ENCODE measurements at places on chromosomes 2 and 18. TPM values are rescaled to one million over a fixed set of nuclear protein-coding genes. Genes with fewer than 3 reads are reported as not detected.

GRCh38 chr2:105864262-105864661 lies 119.5 kb downstream of the NCK2 start:
- no peak for DNase-seq

The ALPI gene
- total RNA-seq = not detected

DNA sequence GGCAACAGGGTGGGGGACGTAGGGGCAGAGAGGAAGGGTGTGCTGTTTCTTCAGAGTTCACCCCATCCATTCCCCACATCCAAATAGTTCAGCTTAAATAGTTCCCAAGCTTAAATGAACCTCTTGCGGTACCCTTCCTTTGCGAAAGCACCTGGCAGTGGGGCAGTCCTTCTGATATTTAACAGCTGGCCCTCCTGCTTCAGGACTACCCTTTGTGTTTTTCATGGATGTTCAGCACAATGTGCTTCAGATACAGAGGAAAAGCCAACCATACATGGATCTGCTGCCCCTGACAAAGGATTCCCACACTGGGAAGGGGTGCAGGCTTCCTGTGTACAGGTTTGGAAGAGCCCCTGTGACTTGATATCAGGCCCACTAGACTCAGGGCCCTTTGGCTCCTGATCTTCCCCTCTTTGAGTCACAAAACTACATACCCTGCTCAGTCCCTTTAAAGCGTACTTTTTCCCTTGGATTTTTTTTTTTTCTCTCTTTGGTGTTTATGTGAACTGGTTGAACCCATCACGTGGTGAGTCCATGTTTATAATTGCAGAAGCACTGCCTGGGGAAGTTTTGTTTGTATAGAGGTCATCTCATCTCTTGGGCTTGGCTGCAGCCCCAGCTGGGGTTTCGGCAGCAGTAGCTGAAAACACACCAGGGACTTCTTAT lies 45.3 kb upstream of the IGFBP5 start:
- DNase-seq = peak; percentile 9

GRCh38 chr2:171086352-171087290 lies 74.1 kb downstream of the TLK1 start:
- DNase-seq = peak; percentile 39

The FAM124B gene
- total RNA-seq = not detected

DNA sequence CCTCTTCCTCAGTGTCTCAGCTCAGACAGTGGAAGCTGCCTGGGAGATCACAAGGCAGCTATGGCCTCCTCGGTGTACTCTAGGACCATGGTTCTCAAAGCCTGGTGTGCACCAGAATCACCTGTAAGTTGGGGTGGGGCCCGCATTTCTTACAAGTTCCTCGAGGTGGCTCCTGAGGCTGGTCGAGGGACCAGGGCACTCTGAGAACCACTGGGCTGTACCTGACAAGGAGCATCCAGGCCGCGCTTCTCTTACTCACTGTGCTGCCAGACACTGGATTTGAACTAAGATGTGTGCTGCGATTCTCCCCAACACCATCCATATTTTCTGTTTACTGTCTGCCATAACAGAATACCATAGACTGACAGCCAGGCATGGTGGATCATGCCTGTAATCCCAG lies 59.5 kb downstream of the DIPK1C start:
- no peak for DNase-seq

DNA sequence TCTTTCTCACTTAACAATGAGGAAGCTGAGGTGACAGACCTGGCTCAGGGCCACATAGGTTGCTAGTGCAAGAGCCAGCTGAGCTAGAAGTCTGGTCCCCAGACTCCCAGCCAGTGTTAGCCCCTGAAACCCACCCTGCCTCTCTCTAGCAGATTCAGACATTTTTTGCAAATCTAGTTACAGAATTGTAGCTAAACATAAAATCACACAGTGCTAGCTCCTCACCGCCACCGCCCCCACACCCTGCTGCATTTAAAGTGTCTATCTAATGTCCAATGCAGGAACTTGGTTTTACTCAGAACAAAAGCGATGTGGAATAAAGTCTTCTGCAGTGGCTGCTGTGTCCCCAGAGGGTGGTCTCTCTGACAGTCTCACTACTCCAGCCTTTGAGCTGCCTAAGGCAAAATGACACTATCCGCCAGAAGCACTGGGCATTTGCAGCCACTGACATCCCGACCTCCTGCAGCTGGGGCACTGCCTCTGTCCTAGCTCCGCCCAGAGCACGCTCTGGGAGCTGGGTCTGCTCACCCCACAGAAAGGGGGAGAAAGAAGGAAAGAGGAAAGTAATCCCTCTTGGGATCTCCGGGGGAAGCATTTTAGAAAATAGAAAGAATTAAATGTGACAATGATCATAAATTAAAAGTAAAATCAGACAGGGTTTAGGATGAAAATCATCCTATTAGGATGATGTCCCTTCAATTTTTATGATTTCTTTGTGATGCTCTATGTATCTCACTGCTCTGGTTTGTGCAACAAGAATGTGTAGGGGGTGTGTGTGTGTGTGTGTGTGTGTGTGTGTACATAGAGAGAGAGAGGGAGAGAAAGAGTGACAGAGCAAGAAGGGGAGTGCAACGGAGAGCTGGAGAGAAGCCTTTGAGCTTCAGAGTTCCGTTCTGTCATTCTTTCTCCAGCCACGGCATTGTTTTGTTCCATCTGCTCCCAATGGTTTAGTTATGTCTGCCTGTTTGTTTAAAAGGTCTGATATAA lies 50.5 kb upstream of the ST8SIA3 start:
- DNase-seq = no peak

DNA sequence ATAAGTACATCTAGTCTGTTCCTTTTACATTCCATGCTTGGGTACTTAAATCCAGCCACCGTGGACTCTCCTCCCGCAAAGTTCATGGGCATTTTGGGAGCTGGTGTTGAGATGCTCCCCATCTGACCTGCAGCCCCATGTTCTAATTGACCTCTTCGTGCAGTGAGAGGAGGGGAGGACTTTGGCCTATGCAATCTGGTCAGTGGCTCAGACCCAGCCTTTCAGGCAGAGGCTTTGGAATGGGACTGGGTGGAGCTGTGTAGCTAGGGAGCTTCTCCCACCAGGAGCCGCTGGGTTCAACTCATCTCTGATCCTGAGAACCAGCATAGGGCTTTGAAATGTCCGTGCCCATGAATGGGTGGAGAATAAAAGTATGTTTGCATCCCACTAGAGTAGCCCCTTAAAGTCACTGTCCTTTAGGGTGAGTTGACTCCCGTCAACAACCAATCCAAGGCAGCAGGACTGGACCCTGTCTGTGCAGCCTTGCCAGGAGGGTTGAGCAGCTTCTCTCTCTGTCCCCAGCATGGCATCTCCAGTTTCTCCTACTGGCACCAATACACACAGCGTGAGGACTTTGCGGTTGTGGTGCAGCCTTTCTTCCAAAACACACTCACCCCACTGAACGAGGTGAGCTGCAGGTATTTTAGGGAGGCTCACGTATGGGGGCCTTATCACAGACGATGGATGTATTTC lies 120.0 kb upstream of the PPP1CB start:
- no peak for DNase-seq

The PKDCC gene
- total RNA-seq = 6.9 TPM

GRCh38 chr2:36060133-36060532 lies 295.4 kb upstream of the CRIM1 start:
- no peak for DNase-seq

The SMAD4 gene
- 87.7 TPM for total RNA-seq

The CAVIN2 gene
- 2.8 TPM for total RNA-seq

DNA sequence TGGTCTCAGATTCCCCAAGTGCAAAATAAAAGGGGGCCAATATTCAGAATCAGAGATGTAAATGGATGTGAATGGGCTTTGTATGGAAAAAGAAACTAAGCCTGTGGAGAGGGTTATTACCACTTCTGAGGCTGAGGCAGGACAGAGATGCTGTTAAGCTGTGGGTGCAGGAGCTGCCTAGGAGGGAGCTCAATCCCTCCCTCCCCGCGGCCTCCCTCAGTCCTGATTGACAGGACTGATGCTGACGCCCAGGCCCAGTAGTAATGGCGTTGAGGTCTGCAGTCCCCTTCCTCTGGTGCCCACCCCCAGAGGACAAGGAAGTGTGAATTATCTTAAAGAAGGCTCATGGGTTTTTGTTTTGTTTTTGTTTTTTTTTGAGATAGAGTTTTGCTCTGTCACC lies 40.4 kb downstream of the PSD4 start:
- no peak for DNase-seq

The SERPINE2 gene
- 375 TPM for total RNA-seq

DNA sequence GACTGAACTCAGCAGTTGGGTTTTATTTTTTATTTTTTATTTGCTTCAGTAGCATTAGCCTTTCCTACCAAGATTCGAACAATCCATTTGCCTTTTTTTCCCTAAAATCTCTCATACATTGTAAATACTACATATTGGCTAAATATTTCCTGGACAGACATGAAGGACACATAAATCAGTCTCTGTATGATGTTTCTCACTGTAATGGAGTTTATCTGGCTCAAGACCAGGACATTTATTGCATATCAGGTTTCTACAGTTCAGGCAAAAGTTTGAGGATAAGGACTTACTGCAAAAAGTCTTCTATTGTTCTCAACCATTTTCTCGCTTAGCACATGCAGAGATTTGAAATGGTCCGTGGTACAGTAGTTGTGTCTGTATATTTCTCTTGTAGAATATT lies 3.3 kb downstream of the CLUL1 start:
- no peak for DNase-seq

GRCh38 chr18:7642331-7642890 lies 75.3 kb downstream of the PTPRM start:
- no peak for DNase-seq
